ENCODE measurements at places on chromosomes 1 and 21.

DNA sequence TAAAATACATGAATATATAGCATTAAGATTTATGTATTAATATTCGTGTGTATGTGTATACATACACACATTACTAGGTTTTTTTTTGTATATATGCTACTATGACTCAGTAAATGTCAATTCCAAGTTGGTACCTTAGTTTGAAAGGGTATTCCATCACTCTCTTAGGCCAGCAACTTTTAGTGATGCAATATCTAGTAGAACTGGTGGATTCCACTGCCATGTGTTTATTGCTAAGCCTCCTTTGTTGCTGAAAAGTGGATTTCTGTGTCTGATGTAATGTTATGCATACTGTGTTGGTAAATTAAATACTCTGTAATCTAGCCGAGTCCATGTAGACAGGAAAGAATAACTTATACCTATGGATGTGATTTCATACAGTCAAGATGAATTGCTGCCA is 16.9 kb upstream of the COL11A1 start:
- DNase-seq = no peak

DNA sequence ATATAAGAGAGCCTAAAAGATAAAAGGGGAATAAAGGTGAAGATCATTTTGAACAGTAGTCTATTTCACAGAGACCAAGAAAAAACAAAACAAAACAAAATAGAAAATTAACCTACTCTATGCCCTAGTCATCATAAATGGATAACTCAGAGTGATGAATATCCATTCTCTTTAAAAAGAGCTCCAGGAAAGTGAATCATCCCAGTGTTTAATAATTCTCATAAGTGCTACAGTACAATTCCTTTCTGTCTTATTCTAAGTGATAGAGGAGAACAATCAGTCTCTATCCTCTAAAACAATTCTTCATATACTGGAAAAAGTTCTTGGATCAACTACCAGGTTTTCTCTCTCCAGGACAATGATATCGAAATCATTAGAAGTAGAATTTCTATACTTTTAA is 45.8 kb downstream of the GDAP2 start:
- DNase-seq = no peak

GRCh38 chr1:248730507-248731335 is 24.8 kb downstream of the LYPD8 start:
- DNase-seq = peak; percentile 21

DNA sequence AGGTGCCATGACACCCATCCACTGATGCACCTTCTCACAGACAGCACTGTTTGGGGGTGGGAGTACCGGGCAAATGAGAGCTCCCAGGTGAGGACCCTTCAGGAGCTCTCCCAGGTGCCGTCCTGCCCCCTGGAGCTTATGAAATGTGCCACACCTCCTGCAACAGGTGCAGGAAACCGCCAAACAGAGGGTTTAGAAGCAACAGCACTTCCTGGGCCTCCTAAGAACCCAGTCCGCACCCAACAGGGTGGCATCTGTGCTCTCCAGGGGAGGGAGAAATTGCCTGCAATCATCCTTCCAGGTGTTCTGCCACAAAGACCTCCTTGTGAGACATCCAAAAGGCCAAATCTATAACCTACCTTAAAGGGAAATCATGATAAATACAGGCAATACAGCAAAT is 87.7 kb upstream of the ATP1B1 start:
- no peak for DNase-seq

GRCh38 chr1:162857850-162858249 is 3.1 kb downstream of the CCDC190 start:
- peak; percentile 17 for DNase-seq

GRCh38 chr21:29295066-29295650 is 3.6 kb upstream of the BACH1 start:
- DNase-seq = no peak

DNA sequence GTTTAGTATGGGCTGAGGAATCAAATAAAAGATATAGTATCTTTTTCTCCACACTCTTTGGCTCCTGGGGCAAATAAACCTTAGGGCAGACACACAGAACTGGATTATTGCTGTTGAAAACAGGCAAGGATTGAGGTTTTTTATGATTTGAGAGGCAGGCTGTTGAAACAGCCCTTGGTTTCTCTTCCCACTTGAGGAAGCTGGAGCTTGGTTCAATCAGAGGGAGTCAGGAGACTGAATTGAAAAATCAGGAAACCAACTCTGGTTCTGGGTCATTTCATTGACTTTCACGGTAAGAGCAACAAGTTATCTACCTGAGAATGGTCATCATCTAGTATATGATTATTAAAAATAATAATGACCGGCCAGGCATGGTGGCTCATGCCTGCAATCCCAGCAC is 108.4 kb downstream of the CNIH3 start:
- DNase-seq = no peak

DNA sequence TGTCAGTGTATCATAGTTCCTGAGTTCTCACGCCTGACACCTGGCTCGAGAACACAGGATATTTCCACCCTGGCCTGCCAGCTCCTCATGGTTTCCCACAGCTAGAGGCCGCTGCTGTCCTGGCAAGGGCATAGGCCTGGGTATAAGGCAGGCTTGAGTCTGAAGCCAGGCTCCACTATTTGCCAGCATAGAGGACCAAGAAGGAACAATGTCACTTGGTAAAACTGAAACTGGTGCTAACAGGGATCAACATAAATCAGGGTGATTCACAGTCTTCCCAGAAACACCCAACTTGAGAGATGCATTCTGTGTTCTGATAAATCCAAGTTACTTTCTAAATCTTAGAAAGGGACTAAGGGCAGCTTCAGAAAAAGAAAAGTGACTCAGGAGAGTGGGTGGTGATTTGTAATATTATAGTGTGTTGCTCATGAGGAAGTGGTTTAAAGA is 6.9 kb upstream of the S100A2 start:
- DNase-seq = peak; percentile 70

GRCh38 chr1:78540048-78540447 is 49.3 kb downstream of the PTGFR start:
- no peak for DNase-seq

DNA sequence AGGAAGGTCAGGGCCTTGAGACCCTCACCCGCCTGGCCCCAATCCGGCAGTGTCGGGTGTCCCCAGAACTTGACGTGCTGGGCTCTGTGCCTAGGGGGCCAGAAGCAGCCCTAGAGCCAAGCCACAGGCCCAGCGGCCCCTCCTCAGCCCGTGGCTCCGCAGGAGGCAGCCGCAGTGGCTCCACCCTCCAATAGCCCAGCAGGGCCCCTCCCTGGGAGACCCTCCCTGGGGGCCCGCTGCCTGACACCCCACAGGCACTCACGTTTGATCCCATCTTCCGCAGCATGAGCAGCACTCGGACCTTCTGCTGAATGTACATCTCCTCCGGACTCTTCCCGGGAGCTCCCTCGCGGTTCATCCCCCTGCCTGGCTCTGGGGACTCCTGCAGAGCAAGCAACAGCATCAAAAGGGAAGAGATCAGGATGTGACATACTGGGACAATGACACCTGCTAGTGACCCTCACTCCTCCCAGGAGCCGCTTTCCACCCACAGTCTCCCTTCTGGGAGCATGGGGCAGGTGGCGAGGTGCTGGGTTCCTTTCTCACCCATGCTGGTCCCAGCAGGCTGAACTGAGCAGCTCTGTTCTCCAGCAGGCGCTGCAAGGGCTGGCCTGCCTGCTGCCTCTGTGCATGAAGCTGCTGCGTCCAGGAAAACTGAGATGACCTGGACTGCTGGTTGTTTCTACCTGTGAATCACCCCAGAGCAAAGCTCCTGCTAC is 38.2 kb downstream of the CTNNBIP1 start:
- DNase-seq = no peak

DNA sequence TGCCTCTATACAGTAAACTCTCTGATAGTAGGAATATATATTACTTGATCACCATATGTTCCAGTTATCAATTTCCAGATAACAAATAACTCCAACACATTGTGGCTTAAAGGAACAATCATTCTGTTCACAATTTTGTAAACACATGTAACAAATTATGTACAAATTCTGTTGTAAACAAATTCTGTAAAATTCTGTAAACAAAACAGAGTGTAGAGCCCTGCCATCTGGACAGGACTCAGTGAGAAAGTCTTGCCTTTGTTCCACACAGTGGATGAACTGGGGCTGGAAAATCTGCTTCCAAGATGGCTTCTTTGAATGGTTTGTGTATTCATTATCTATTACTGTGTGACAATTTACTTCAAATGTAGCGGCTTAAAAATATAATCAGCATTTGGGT is 69.0 kb upstream of the LRRC7 start:
- no peak for DNase-seq
